Thoracic aorta (tissue), 2 donors: ENCODE measurements at places on chromosomes 5 and 9. TPM values are rescaled to one million over a fixed set of nuclear protein-coding genes. Genes with fewer than 3 reads are reported as not detected.

Gene SYK
- 23.3 TPM for total RNA-seq

Gene ARL10
- 14.8 TPM for total RNA-seq

Gene SMIM15
- 21.3 TPM for total RNA-seq

Gene PCDHGA4
- total RNA-seq: 11.4 TPM

Gene PRLR
- 2.6 TPM for total RNA-seq

Gene SMIM33
- not detected for total RNA-seq

Gene SLC22A4
- 2.1 TPM for total RNA-seq

Gene TSSK1B
- total RNA-seq: not detected

Gene HAND1
- total RNA-seq: not detected

Gene FREM1
- 24.8 TPM for total RNA-seq

Gene ECM2
- total RNA-seq: 78.7 TPM

Gene PRXL2C
- total RNA-seq: 22.9 TPM

Gene SLC46A2
- total RNA-seq: 2.7 TPM

Gene AJM1
- total RNA-seq: 9.2 TPM

Gene OR1J2
- not detected for total RNA-seq

Gene CD74
- 1,048 TPM for total RNA-seq
